ENCODE measurements at places on chromosomes 2 and 18.

DNA sequence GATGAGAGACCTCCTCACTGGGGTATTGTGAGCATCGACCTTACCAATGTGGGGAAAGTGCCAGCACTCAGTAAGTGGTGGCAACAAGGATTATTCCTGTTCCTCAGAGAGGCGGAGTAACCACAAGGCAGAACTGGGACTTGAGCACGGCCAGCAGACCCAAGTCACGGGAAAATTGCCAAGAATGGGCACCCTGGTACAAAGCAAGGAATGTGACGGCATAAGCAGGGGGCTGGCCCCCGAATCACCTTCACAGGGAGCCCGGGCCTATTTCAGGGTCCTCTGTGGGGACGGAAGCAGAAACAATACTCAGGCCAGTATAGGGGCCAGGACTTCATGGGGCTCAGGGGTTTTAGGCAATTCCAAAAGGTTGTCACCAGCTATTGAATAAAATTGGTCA lies 25.4 kb downstream of the CENPA start:
- DNase-seq: no peak

GRCh38 chr2:193141-193671 lies 70.6 kb downstream of the SH3YL1 start:
- DNase-seq: no peak

DNA sequence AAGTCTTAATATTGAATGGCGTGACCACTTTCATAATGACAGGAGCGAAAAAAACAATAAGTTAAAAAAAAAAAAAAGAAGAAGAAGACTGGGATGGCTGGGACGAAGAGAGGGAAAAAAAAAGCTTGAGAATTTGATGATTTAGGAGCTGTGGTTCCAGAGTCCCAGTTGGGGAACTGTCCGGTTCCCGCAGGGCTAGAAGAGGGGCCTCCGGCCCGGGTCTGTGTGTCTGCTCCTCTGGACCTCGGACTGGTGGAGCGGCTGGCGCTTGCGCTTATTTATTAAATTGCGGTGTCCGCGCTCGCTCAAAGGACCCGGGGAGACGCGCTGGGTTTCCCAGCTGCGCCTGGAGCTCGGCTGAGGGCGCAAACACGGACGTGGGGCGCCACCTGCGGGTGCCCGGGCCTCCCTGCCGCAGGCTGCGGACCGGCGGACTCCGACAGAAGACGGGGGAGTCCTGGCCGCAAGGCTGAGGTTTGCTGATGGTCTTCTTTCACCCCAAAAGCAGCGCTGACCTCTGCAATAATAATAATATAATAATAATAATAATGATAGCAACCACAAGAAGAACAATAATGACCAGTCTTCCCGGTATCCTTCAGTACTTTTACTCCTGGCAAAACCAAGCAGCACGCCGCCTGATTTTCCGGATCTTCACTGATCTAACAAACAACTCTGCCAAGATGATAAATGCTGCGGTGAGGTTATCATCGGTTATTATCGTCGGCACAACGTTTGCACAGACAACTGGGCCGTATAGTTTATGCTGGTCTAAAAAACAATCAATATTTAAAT lies at the start of gene CBLN2:
TSS of gene CBLN2 (minus strand) at position 251 of the 795 bp plus-strand sequence. CDS start 2,182 bp downstream, outside the sequence.
- peak; percentile 95 for DNase-seq

DNA sequence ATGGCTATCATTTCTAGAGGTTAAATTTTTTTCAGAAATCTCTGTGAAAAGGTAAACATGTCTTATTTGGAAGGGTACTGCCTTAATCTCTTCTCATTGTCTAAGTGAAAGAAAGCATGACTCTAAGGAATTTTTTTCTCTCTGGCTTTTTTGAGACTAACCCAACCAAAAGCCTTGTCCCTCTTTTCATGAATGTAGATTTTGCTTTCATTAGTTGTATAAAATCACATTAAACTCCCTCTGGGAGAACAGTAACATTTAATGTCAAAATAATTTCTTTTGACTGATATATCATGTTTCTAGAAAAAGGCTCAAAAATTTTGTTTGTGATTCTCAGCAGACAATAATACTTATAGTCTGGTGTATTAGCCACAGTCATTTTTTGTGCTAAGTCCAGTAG lies 168.4 kb upstream of the SPOPL start:
- DNase-seq: no peak

GRCh38 chr2:137228566-137228965 lies 463.2 kb downstream of the THSD7B start:
- DNase-seq: no peak

DNA sequence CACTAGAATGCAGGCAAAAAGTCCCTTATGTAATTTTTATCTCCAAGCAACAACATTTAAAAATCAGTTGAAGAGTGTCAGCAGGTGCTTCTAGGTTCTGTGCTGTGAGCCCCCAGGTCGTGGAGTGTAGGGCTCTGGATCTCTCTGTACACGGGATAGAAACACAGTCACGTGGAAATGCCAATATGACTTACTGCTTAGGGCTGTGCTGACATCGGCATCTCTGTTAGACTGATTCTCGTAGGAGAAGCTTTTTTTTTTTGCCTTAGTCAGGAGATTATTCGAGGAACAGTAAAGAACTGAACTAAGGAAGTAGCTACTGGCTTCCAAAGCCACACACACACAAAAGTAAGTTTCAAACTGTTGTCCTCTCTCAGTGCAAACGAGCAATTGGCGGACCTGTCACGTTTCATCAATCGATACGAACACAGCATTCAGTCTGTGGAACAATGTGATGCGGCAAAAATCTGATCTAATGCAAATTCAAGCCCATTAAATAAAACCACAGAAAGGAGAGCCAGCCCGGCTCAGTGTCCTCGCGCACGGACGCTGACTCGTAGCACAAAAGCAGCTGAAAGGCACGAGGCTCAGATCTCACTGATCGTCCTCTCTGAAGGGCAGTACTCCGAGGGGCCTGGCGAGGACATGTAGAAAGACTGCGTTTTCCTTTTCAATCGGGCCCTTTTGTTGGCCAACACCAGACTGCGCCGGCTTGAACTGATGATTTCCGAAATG lies 41.5 kb downstream of the PRELID3A start:
- DNase-seq: no peak

DNA sequence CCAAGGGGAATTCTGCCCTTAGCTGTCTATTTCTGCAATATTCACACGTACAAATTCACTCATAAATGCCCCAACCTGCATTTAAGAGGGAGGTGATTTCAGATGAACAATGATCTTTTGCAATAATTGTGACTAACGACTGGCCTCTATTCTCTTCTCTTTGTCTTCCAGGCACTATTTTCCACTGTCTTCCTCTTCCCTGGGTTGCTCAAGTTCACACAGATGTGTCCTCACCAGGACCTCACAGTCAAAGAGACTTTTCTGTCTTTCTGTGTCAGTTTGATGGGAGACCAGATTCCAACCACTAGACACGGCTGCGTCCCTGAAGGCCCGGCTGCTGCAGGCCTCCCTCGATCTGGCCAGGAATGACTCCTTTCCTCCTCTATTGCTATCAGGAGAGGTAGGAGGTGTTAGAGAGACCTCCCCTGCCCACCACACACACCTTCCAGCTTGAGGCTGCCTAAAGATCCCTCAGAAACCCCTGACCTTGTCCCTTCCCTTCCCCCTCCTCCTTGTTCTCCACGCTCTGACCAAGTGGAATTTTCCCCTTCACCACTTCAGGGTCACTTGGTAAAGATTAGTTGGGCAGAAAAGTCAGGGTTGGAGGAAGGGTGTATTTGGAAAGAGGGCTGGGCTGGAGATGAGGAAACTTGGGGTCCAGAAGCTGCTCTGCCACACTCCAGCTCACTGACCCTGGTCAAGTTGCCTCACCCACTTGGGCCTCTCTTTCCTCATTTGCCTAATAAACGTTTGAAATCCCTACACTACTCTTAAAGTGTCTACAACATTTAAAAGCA lies 109.2 kb upstream of the COPS8 start:
- DNase-seq: peak; percentile 3

GRCh38 chr2:201448701-201449100 lies 2.6 kb downstream of the TRAK2 start:
- peak; percentile 43 for DNase-seq
